ENCODE measurements at places on chromosomes 4 and X.

DNA sequence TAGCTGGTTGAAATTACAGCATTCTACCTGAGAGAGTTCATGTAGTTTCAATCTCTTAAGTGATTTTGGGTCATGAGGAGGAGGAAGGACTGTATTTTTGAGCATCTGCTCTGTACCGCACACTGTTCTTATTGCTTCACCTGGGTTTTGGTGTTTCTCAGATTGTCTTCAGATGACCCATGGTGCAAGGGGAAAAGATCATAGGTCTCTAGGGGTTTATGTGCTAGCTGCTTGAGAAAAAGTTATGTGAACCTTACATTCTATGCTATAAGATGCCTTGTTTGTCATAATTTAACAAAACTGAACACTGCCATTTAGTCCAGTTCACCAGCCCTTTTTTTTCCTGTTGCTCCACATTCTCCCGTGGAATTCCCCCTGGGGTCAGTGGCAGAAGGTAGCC, 60.4 kb downstream of the PDK3 start:
- no peak for DNase-seq

GRCh38 chrX:140710710-140711109, 1.2 kb downstream of the LINC00632 start:
- no peak for DNase-seq

DNA sequence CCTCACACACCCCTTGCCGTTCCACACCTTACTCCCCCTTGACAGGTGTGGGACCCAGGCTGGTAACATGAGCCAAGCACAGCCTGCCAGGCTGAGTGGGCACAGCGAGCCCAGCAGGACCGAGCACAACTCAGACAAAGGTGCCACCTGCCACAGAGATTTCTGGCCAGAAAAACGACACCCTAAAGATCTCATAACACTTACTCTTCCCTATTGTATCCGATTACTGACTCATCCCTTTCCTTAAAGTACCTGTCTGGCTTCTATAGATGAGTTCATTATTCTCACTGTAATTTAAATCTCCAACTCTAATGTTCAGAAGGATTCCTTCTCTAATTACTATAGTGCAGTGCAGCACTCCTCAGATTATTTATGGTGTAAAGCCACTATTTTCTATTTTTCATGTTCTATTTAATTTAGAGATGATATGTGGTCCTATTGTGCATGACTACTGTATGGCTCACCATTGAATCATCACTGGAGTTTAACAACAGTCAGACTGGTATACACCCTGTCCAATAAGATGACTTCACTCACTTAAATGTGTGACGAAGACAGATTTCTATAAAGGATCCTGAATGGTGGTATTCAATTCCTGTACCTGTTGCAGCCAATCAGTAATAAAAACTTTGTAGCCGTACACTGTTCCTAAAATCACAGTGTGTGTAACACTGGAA, 7.6 kb upstream of the SYTL5 start:
- DNase-seq: no peak

DNA sequence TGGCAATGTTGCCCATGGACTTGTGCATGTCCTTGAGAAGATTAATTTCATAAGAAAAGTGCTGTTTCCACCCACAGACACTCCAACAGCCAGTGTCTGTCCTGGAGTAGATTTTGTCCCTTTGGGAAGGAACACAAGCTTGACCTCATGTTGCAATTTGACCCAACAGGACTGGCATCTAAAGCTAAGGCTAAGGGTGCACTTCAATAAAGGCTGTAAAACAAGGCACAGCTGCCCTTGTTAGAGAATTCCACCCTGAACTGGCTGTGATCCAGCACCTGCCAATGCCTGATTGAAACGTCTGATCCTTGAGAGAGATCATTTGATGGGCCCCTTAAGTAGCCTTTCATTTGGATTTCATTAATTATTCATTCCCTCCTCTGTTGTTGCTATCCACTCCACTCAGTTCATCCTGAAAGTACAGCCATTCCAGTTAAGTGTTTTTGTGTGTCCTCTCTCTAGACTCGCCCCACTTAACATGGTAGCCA, 56.2 kb downstream of the CD99L2 start:
- no peak for DNase-seq

DNA sequence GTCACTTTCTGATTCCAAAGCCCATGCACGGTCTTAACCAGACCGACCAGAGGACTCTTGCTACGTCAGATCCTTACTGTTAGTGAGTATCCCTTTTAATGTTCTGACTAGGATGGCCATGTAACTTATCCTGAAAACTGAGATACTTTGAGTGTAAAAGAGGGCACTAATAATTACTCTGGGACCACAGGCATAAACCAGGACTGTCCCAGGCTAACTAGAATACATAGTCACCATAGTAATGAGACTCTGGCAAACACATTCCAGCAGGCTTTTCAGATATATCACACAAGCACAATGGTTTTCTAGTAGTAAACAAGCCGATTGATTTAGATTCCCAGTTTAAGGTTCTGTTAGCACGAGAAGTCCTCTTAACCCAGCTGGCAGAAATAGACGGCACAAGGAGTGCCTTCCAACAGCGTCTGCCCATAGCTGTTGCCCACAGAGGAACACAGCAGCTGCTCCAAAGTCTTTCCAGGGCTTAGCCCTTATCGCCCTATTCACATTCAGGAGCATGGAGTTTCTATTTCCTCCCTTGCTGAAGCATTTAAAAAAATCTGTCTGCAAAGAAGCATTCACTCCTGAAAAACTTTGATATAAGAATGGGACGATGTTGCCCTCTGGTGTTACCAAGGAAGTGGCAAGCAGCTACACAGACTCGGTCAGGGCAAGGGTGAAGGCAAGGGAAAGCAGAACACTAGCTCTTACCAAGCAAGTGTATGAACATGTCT, 92.4 kb downstream of the CXCL13 start:
- no peak for DNase-seq

DNA sequence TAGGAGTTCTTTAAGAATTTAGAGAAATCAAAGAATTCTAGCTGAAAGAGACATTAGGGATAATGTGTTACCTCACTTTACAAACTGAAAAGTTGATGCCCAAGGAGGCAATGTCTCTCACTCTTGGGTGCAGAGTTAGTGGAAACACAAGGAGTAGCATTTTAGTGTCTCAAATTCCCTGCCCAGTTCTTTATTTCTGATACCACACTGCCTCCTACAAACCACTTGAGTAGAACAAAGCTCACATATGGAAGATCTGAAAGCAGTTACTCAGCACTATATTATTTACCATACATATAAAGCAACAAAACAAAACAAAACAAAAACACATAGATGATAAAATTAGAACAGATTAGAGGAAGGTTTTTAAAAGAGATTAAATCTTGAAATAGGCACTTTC, 124.2 kb downstream of the REELD1 start:
- no peak for DNase-seq

GRCh38 chr4:113593400-113594230, 167.9 kb downstream of the CAMK2D start:
- DNase-seq: no peak

- DNase-seq: no peak
Measured at GRCh38 chr4:160810424-160810823, 1353.4 kb downstream of the FSTL5 start.

GRCh38 chrX:39877905-39878304, 219.9 kb downstream of the BCOR start:
- no peak for DNase-seq

DNA sequence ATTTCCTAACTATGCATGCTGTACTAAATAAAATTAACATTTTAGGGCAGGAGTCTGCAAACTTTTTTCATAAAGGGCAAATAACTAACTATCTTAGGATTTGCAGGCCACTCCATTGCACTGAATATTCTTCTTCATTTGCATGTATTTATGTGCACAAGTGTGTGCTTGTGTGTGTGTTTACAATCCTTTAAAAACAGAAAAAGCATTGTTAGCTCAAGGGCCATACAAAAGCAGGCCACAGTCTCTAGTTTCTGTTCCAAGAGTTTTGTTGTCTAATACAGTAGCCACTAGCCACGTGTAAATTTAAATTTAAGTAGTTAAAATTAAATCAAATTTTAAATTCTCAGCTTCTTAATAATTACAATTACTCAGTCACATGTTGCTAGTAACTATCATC, 621.8 kb downstream of the TMA16 start:
- no peak for DNase-seq

DNA sequence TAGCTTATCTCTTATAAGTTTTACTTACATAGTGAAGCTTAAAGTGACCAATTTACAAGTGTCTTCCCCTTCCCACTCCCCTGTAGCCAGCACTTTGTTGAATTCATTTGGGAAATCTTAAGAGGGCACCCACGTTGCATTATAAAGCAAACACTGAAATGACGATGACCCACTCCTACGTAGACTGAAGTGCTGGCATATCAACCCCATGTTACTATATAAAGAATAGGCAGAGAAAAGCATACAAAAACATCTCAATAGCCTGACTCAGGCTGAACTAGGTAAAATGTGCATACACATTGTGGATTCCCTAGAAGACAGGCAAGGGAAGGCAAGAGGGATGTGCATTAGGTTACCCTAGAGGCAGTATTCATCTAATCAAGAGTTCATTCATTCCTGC, 313.4 kb downstream of the TENM3 start:
- no peak for DNase-seq

- DNase-seq: no peak
Measured at GRCh38 chr4:8082517-8083055, 76.0 kb downstream of the ABLIM2 start.

DNA sequence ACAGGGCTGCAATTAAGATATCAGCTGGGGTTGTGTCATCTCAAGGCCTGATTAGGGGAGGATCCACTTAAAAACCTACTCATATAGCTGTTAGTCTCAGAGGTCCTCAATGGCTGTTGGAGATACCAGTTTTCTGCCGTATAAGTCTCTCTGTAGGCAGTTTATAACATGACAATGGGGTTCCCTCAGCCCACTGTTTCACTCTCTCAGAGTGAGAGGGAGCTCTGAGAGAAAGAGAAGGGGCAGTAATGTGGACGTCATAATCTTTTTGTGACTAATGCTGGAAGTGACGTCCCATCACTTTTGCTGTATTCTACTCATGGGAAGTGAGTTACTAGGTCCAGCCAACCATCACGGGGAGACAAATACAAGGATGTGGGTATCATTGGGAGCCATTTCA, 70.3 kb downstream of the STIM2 start:
- DNase-seq: no peak

GRCh38 chrX:13055486-13055885, 11.1 kb upstream of the FAM9C start:
- DNase-seq: no peak

DNA sequence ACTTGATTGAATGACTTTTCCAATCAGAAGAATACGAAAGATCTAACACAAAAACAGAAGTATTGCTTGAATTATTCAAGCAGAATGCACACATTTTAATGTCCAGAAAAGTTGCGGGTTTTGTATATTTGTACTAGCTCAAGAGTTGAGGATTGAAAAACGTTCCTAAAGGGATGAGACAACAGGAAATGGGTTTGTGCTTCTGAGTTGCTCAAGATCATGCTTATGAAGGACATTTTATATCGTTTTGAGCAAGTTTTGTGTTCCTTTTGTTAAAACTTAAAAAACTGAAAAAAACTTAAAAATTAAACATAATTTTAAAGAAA, 353 bp upstream of the SMIM10 start:
- no peak for DNase-seq

- DNase-seq: no peak
Measured at GRCh38 chr4:189162888-189163287, 777.8 kb upstream of the FRG1 start.

- no peak for DNase-seq
Measured at GRCh38 chr4:73066928-73067327, 2.6 kb downstream of the COX18 start.

DNA sequence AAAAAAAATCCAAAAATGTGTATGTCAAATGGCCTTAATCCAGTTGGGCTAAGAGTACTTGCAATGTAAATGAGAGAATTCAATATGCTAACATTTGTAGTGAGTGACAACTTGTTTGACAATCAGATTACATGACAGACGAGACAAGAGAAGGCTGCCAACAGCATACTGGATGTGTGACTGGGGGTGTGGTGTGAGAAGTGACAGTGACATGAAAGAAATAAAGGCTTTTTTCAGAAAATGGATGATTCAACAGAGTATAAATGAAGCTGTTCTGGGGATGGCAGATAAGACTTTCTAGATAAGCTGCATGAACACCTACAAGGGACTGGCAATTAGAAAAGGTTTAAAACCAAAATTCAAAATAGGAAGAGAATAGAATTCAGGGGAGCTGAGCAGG, 143.4 kb downstream of the CENPC start:
- no peak for DNase-seq

- no peak for DNase-seq
Measured at GRCh38 chr4:6523251-6523650, 50.8 kb upstream of the PPP2R2C start.

DNA sequence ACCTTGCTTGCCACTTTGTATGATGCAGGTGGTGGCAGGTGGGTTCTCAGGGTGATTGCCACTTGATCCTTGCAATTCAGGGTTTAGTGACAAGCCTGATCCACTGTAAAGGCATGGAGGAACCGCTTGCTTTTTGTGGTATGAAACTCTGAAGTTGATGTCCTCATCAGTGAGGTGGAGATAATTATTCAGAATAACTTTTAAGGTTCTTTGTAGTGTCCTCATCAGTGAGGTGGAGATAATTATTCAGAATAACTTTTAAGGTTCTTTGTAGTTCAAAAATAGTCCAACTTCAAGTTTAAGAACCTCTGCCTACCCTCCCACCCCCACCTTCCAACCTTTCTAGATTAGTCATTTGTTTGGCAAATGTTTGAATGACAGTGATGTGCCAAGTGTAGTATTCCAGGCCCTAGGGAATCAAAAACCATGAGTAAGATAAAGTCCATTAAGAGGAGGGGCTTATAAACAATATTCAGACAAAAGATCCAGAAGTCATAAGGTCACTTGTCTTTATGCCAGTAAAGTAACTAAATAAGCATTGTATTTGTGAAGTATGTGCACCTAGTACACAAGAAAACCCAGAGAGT, 51.2 kb downstream of the DCUN1D4 start:
- DNase-seq: no peak

DNA sequence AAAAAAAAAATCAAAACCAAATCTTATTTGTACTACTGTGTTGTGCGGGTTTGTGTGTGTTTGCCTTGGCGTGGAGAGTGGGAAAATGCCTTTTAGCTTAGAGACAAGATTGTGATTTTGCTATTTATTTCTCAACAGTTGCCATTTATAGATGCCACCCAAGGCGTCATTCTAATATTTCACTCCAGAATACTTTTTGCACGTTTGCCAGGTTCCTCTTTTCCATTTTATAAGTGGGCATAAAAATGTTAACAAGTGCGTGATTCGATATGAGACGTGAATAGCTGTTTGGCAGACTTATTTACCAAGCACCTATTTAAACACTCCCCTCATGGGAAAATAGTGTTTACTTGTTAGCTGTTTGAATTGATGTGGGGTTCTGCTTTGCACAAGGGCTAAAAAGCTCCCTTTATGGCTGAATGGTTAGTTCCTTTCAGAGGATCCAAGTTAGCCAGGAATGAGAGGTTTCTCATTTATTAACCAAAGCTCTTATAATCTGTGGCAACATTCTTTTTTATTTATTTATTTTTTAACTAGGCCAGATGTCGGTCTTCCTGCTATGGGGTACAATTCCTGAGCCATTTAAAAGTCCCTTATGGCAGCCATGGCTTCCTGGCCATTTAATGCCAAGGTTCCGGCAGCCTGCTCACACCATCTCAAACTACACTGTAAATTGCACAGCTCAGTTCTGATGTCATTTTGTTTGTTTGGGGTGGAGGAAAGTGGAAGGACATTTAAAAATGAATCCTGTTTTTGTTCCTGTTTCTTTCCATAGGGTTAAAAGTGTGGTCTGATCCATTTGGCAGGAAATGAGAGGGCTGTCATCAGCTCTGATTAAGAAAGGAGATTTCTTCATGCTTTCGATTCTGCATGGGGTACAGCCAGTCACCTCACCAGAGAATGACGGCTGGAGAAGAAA, 14.6 kb downstream of the SMIM20 start:
- no peak for DNase-seq
